ENCODE measurements at places on chromosomes 6 and 20. TPM values are rescaled to one million over a fixed set of nuclear protein-coding genes. Genes with fewer than 3 reads are reported as not detected.

- no peak for DNase-seq
- no peak overlapping the region for H3K4me3 ChIP-seq
- no peaks in the 10 kb centered on the region for H3K4me1 ChIP-seq
- H3K27ac ChIP-seq, result no peak overlapping the region
- no peaks in the 10 kb centered on the region for H3K36me3 ChIP-seq
- H3K27me3 ChIP-seq, result no peaks in the 10 kb centered on the region
Measured at GRCh38 chr6:110939429-110940200, 18.9 kb upstream of the GTF3C6 start.

- H3K4me3 ChIP-seq, result no peak overlapping the region
- H3K27me3 ChIP-seq, result no peaks in the 10 kb centered on the region
Measured at GRCh38 chr20:50943069-50943468, 11.8 kb upstream of the ADNP start.

GRCh38 chr6:27333642-27334040, 21.6 kb upstream of the POM121L2 start:
- no peak overlapping the region for H3K4me3 ChIP-seq
- H3K36me3 ChIP-seq, result no peaks in the 10 kb centered on the region
- no peaks in the 10 kb centered on the region for H3K27me3 ChIP-seq
- no peak overlapping the region for H3K27ac ChIP-seq
- H3K4me1 ChIP-seq, result no peaks in the 10 kb centered on the region
- no peak for DNase-seq

Gene TREM2
- total RNA-seq, result 1.6 TPM

Gene AP5S1
- total RNA-seq, result 14.6 TPM
